ENCODE measurements at places on chromosomes 7 and 10. TPM values are rescaled to one million over a fixed set of nuclear protein-coding genes. Genes with fewer than 3 reads are reported as not detected.

The GIMAP8 gene
- total RNA-seq: 1.6 TPM

The TMEM178B gene
- 4.0 TPM for total RNA-seq

The DOCK1 gene
- total RNA-seq: 37.6 TPM

The CRTAC1 gene
- 1.5 TPM for total RNA-seq

The GALNT17 gene
- 0.36 TPM for total RNA-seq

The FRMD4A gene
- 9.6 TPM for total RNA-seq

The C7orf33 gene
- not detected for total RNA-seq

The ADAP1 gene
- 5.7 TPM for total RNA-seq

The CLRN3 gene
- total RNA-seq: not detected

The POM121C gene
- 30.6 TPM for total RNA-seq

The HMX3 gene
- not detected for total RNA-seq

The CUBN gene
- total RNA-seq: 0.12 TPM

The ZNF273 gene
- 6.0 TPM for total RNA-seq

The AKR1C4 gene
- not detected for total RNA-seq

The ABCB4 gene
- total RNA-seq: 0.20 TPM

The XRCC2 gene
- total RNA-seq: 2.3 TPM

The NPSR1 gene
- total RNA-seq: not detected

Measured in esophagus mucosa (tissue), 1 donor.